ENCODE measurements at places on chromosomes 7 and 10.

DNA sequence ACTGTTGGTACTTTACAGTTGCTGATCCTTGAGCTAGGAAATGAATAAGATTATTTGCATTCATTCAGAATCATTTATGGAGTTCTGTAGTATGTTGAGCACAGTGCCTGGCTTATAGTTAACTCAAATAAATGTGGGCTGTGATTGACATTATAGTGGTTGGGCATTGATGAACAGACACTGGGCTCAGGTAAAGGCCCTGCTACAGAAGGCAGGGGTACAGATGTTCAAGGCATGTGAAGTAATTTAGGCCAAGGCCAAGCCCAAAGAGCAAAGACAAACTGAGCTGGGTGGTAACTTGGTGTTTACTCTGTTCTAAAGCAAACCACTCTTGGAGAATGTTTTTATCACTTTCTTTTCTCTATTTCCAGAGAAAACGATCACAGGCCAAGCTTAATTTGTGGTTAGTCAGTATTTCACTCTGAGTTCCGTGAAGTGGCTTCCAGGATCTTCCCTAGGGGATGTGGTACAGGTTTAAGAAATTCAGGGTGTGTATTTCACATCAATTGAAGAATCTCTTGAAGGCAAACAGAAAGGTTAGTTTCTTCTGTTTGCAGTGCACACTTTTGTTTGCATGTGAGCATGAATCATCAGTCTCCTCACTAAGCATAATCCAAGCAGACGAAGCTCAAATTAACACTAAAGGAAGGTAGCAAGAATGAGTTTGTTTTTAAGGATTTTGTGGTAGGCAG lies 113.9 kb upstream of the PRR15 start:
- DNase-seq = no peak

GRCh38 chr7:117036836-117037235 lies 83.5 kb downstream of the ST7 start:
- no peak for DNase-seq

GRCh38 chr7:126803060-126803665 lies 449.6 kb downstream of the GRM8 start:
- no peak for DNase-seq

DNA sequence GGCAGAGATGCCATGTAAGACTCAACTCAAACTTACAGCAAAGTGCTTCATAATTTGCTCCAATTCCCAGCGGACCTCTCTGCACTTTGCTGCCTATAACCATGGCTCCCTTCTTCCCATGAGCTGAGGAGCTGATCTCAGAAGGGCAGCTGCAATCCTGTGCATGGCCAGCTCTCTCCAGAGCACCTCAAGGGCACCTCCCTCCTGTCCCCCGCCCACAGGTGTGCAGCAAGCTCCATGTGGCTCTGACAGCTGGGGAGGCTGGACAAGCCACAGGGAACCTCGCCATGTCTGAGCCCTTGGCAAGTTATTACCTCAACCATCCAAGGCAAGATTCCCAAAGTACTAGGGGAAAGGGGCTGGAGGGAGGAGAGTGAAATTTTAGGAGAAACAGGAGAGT lies 61.1 kb upstream of the DDC start:
- DNase-seq = no peak

DNA sequence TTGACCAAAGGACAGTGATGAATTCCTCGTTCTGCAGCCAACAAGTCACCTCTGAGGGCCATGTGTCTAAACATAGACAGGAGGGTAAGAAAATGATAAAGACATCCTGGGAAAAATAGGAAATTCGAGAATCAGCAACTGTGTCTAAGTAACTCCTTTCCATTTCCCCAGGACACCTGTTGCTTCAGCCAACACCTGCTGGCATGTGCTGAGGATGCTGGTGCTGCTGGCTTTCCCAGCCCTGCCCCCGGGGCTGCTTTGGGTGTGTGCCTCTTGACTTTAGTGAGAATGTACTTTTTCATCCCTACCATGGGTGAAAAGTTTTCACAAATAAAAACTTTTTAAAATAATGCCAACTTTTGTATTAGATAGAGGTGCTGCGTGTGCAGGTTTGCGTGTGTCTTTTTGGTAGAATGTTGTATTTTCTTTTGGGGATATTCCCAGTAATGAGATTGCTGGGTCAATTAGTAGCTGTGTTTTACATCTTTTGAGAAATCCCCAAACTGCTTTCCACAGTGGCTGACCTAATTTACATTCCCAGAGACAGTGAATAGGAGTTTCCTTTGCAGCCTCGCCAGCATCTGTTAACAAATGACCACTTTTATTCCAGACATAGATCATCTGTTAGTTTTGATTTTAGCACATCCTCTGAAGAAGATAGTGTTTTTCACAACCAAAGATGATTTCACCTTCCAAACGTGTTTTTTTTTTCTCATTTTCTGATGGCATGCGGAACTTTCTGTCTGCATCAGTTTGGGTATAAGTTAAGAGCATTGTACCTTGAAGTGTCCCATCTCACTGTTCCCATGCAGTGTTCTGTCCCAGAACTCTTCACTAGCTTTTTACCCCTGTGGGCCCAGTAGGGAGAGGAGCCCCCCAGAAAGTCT lies 104.2 kb upstream of the ACBD5 start:
- no peak for DNase-seq

- no peak for DNase-seq
These were observed 66.1 kb downstream of the KCNMA1 start for GRCh38 chr10:77571490-77571889.

DNA sequence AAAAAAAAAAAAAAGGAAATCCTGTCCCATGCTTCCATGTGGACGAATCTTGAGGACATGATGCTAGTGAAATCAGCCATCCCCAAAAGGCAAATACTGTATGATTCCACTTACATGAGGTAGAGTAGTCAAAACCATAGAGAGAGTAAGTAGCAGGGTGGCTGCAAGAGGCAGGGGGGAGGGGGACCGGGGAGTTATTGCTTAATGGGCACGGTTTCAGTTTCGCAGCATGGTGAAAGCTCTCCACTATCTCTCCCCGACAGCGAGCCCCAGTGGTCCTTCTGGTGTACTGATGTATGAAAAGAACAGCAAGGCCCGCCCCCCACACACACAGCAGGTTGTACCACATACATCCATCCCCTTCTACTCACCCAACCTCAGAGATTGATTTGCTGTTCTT lies 32.8 kb downstream of the NOD1 start:
- peak; percentile 58 for DNase-seq
